ENCODE measurements at places on chromosomes 3 and 15. TPM values are rescaled to one million over a fixed set of nuclear protein-coding genes. Genes with fewer than 3 reads are reported as not detected.

GABRB3 gene
- 1.5 TPM for total RNA-seq

EFCAB12 gene
- under 0.01 TPM for total RNA-seq

GTF2A2 gene
- total RNA-seq, result 44.7 TPM

CCDC39 gene
- under 0.01 TPM for total RNA-seq

ALDH1A2 gene
- total RNA-seq, result 7.7 TPM

KNL1 gene
- 5.0 TPM for total RNA-seq

COLQ gene
- total RNA-seq, result 0.26 TPM

ARRDC4 gene
- 39.8 TPM for total RNA-seq

FBXW12 gene
- total RNA-seq, result not detected

TGM5 gene
- not detected for total RNA-seq

OXNAD1 gene
- total RNA-seq, result 7.4 TPM

MUC13 gene
- total RNA-seq, result not detected

AGTR1 gene
- total RNA-seq, result 1.5 TPM

RAD51 gene
- 0.77 TPM for total RNA-seq

CPNE9 gene
- not detected for total RNA-seq

CYP11A1 gene
- total RNA-seq, result 0.33 TPM

DCLK3 gene
- under 0.01 TPM for total RNA-seq

FAM3D gene
- not detected for total RNA-seq

TMEM207 gene
- total RNA-seq, result not detected

KLHL40 gene
- total RNA-seq, result not detected

PCCB gene
- total RNA-seq, result 81.4 TPM

IGF2BP2 gene
- 26.2 TPM for total RNA-seq

SOX14 gene
- not detected for total RNA-seq

SERINC4 gene
- total RNA-seq, result under 0.01 TPM

LTF gene
- total RNA-seq, result not detected

C15orf40 gene
- 12.6 TPM for total RNA-seq

SRGAP3 gene
- total RNA-seq, result 10.0 TPM

SLC25A36 gene
- total RNA-seq, result 55.0 TPM

GOLGA8N gene
- total RNA-seq, result 3.6 TPM

ABHD17C gene
- 9.8 TPM for total RNA-seq

RHOV gene
- total RNA-seq, result not detected

C3orf85 gene
- not detected for total RNA-seq

VPS8 gene
- 99.4 TPM for total RNA-seq

HLTF gene
- 51.4 TPM for total RNA-seq

UPK1B gene
- not detected for total RNA-seq

COL6A5 gene
- under 0.01 TPM for total RNA-seq

PRSS50 gene
- total RNA-seq, result not detected

SLC4A7 gene
- total RNA-seq, result 176 TPM

FBXL22 gene
- 0.50 TPM for total RNA-seq

SYNPR gene
- not detected for total RNA-seq

CCDC14 gene
- 54.7 TPM for total RNA-seq

EPHB1 gene
- total RNA-seq, result 0.50 TPM

SCAANT1 gene
- 1.7 TPM for total RNA-seq

REC114 gene
- total RNA-seq, result not detected

LNP1 gene
- 3.1 TPM for total RNA-seq

GOLGA8S gene
- total RNA-seq, result under 0.01 TPM

HYAL1 gene
- 1.8 TPM for total RNA-seq
